ENCODE measurements at places on chromosomes 2 and 18. TPM values are rescaled to one million over a fixed set of nuclear protein-coding genes. Genes with fewer than 3 reads are reported as not detected.

The DLGAP1 gene
- not detected for total RNA-seq

The CYP27C1 gene
- total RNA-seq: not detected

DNA sequence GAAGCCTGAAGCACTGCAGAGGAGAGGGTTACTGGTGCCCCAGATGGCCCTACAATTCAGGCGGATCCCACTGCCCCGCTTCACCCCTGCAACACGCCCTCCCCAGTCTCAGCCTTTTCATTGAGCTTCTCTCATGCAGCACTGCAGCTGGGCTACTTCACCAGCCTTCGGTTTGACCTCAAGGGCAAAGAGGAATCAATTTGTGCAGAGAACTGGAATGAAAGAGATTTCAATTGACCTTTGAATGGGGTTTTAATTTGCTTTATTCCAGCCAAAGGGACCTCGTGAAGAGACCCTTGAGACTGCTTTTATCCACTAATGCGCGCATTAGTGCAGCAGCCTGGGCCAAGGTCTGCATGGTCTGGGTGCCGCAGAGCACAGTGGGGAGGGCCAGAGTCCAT, 8.8 kb upstream of the POMC start:
- H3K4me1 ChIP-seq: peaks cover 4% of the 10 kb centered on the region
- DNase-seq: no peak
- no peak overlapping the region for H3K27ac ChIP-seq
- H3K4me3 ChIP-seq: no peak overlapping the region
- no peaks in the 10 kb centered on the region for H3K36me3 ChIP-seq

GRCh38 chr18:79543861-79544385, 135.7 kb upstream of the CTDP1 start:
- no peak for DNase-seq
- H3K4me3 ChIP-seq: no peak overlapping the region
- no peaks in the 10 kb centered on the region for H3K36me3 ChIP-seq
- H3K27ac ChIP-seq: no peak overlapping the region
- no peaks in the 10 kb centered on the region for H3K27me3 ChIP-seq

The DYNAP gene
- total RNA-seq: not detected
